Fibroblast of lung (primary cell): ENCODE measurements at places on chromosomes 16 and 17. TPM values are rescaled to one million over a fixed set of nuclear protein-coding genes. Genes with fewer than 3 reads are reported as not detected.

The OXLD1 gene
- 8.8 and 11.6 TPM in 2 replicates for polyA plus RNA-seq

The RHBDL3 gene
- 0.36 and 0.43 TPM in 2 replicates for polyA plus RNA-seq

The ITGAD gene
- not detected in 2 replicates for polyA plus RNA-seq

The DUSP14 gene
- polyA plus RNA-seq: 153 and 161 TPM in 2 replicates

The MARCHF10 gene
- 0.14 TPM in 1 of 2 replicates, not detected in the other for polyA plus RNA-seq

The CYGB gene
- 9.1 and 10.0 TPM in 2 replicates for polyA plus RNA-seq

The SLC7A6OS gene
- polyA plus RNA-seq: 8.7 and 10.0 TPM in 2 replicates

The C1QTNF8 gene
- polyA plus RNA-seq: not detected in 2 replicates

The TNK1 gene
- polyA plus RNA-seq: 0.15 and 0.20 TPM in 2 replicates

The MT1E gene
- polyA plus RNA-seq: 465 and 572 TPM in 2 replicates

The PRCD gene
- polyA plus RNA-seq: 0.72 and 0.89 TPM in 2 replicates

The CHST5 gene
- 0.02 TPM in 1 of 2 replicates, not detected in the other for polyA plus RNA-seq

The HSD11B2 gene
- 0.09 and 0.15 TPM in 2 replicates for polyA plus RNA-seq

The OVCA2 gene
- polyA plus RNA-seq: 27.9 and 41.8 TPM in 2 replicates

GRCh38 chr16:19923396-19923795, 38.7 kb upstream of the GPRC5B start:
- H3K4me3 ChIP-seq: no peak overlapping the region
- no peak overlapping the region for H3K27ac ChIP-seq
- no peak for DNase-seq
- H3K4me1 ChIP-seq: no peaks in the 10 kb centered on the region
- no peaks in the 10 kb centered on the region for H3K27me3 ChIP-seq
- H3K36me3 ChIP-seq: no peaks in the 10 kb centered on the region

DNA sequence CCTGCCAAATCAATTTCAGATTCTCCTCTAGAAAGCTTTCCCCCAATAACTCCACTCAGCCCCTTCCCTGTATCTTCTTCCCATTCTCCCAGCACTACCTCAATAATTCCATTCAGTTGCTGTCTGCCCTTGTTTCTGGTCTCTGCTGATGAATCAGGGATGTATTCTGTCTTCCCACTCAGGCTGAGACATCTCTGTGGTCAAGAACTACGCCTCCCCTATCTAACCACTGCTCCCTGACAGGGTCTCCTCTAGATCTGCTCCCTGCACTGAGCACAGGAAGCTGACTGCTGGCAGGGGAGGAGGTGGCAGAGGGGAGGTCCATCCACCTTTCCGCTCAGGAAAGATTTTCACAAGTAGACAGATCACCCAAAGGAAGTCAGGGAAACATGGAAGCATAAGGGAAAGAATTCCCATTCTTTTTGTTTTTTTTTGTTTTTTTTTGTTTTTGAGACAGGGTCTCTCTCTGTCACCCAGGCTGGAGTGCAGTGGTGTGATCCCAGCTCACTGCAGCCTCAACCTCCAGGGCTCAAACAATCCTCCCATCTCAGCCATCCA, 16.9 kb upstream of the SP2 start:
- peaks cover 13% of the 10 kb centered on the region for H3K27me3 ChIP-seq
- H3K4me3 ChIP-seq: no peak overlapping the region
- no peaks in the 10 kb centered on the region for H3K36me3 ChIP-seq
- peak; percentile 87 for DNase-seq
- no peak overlapping the region for H3K27ac ChIP-seq

- H3K4me1 ChIP-seq: no peaks in the 10 kb centered on the region
- no peaks in the 10 kb centered on the region for H3K27me3 ChIP-seq
- H3K36me3 ChIP-seq: no peaks in the 10 kb centered on the region
- no peak overlapping the region for H3K27ac ChIP-seq
- no peak for DNase-seq
These were observed 62.6 kb downstream of the NETO2 start for GRCh38 chr16:47081115-47081514.

GRCh38 chr17:78759969-78760352, 22.1 kb downstream of the CYTH1 start:
- H3K27ac ChIP-seq: no peak overlapping the region
- no peaks in the 10 kb centered on the region for H3K27me3 ChIP-seq
- DNase-seq: no peak

- H3K27ac ChIP-seq: no peak overlapping the region
- H3K36me3 ChIP-seq: peaks cover 10% of the 10 kb centered on the region
- DNase-seq: no peak
- no peaks in the 10 kb centered on the region for H3K4me1 ChIP-seq
These were observed 32.1 kb downstream of the MAP1LC3B start for GRCh38 chr16:87424266-87424665.

- no peaks in the 10 kb centered on the region for H3K36me3 ChIP-seq
- no peak overlapping the region for H3K4me3 ChIP-seq
- H3K4me1 ChIP-seq: no peaks in the 10 kb centered on the region
These were observed 48.7 kb downstream of the DNAH17 start for GRCh38 chr17:78528541-78528940.

DNA sequence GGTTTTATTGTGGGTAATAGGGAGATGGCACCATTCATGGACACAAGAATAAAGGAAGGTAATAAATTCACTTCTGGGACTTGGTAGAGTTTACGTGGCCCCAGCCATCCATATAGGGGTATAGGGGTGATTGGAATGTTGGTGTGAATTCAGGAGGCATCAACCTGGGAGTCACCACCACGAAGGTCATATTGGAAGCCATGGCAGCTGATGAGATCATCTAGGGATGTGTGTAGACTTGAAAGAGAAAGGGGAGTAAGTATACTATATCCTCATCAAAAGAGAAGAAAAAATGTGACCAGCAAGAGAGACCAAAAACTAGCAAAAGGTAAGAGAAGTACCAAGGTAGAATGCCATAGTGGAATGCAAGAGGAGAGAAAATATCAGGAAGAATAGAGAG, 26.6 kb upstream of the GINS3 start:
- H3K36me3 ChIP-seq: no peaks in the 10 kb centered on the region
- DNase-seq: no peak
- H3K27ac ChIP-seq: no peak overlapping the region
- no peaks in the 10 kb centered on the region for H3K4me1 ChIP-seq

DNA sequence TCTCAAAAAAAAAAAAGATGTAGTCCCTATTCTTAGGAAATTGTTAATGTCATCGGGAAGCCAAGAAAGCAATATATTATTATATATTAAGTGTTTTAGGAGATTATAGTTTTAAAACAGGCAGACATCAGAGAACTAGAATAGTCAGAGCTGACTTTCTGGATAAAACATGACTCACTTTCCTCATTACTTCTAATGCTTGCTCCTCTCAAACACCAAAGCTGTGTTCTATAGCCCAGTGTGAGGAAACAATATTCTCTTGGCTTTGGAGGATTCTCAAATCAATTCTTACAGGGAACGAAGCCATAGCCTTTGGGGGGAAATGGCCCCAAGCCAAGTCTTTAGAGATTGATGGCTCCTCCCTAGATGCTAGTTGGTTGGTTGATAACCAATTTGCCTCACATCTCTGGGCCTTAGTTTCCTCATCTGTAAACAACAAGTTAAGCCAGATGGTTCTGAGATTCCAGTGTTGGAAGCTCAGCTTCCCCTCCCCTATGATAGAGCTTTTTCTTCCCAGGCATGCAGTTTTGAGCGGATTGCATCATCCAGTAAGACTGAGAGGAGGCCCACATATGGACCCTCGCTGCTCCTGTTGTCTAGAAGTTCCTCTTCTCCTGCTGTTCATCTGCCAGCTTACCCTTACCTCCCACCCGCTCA, 12.4 kb downstream of the NMT1 start:
- no peaks in the 10 kb centered on the region for H3K4me1 ChIP-seq
- H3K4me3 ChIP-seq: no peak overlapping the region
- H3K27ac ChIP-seq: peak overlapping the region; percentile 44
- peak; percentile 98 for DNase-seq
- peaks cover 3% of the 10 kb centered on the region for H3K36me3 ChIP-seq
- no peaks in the 10 kb centered on the region for H3K27me3 ChIP-seq

- H3K36me3 ChIP-seq: no peaks in the 10 kb centered on the region
- no peak for DNase-seq
- H3K27ac ChIP-seq: no peak overlapping the region
These were observed 71.4 kb upstream of the TNRC6C start for GRCh38 chr17:77887110-77887463.

- no peaks in the 10 kb centered on the region for H3K4me1 ChIP-seq
- no peak for DNase-seq
- no peak overlapping the region for H3K27ac ChIP-seq
- no peak overlapping the region for H3K4me3 ChIP-seq
These were observed 45.6 kb downstream of the MAF start for GRCh38 chr16:79554912-79555311.

- H3K27ac ChIP-seq: no peak overlapping the region
- no peaks in the 10 kb centered on the region for H3K27me3 ChIP-seq
- H3K4me3 ChIP-seq: no peak overlapping the region
- DNase-seq: peak; percentile 92
These were observed 13.3 kb downstream of the JUP start for GRCh38 chr17:41773190-41773588.

- H3K4me1 ChIP-seq: peaks cover 10% of the 10 kb centered on the region
- no peaks in the 10 kb centered on the region for H3K27me3 ChIP-seq
- no peak overlapping the region for H3K27ac ChIP-seq
- no peak overlapping the region for H3K4me3 ChIP-seq
- DNase-seq: no peak
These were observed 233.2 kb downstream of the PRKCA start for GRCh38 chr17:66535611-66536010.

GRCh38 chr17:41664587-41665565, 23.8 kb upstream of the EIF1 start:
- H3K27me3 ChIP-seq: no peaks in the 10 kb centered on the region
- H3K4me1 ChIP-seq: peaks cover 8% of the 10 kb centered on the region
- H3K36me3 ChIP-seq: no peaks in the 10 kb centered on the region
- H3K27ac ChIP-seq: no peak overlapping the region
- no peak for DNase-seq

- DNase-seq: peak; percentile 23
- H3K4me3 ChIP-seq: no peak overlapping the region
- no peaks in the 10 kb centered on the region for H3K4me1 ChIP-seq
- H3K27me3 ChIP-seq: no peaks in the 10 kb centered on the region
- H3K36me3 ChIP-seq: no peaks in the 10 kb centered on the region
- no peak overlapping the region for H3K27ac ChIP-seq
These were observed 4.1 kb upstream of the TNFRSF13B start for GRCh38 chr17:16975744-16976625.

- no peaks in the 10 kb centered on the region for H3K27me3 ChIP-seq
- DNase-seq: no peak
- no peak overlapping the region for H3K4me3 ChIP-seq
- H3K4me1 ChIP-seq: no peaks in the 10 kb centered on the region
- no peak overlapping the region for H3K27ac ChIP-seq
These were observed 8.2 kb upstream of the CD300E start for GRCh38 chr17:74631468-74632450.

- H3K27ac ChIP-seq: no peak overlapping the region
- no peak overlapping the region for H3K4me3 ChIP-seq
- H3K36me3 ChIP-seq: no peaks in the 10 kb centered on the region
- H3K27me3 ChIP-seq: no peaks in the 10 kb centered on the region
- no peak for DNase-seq
These were observed 13.5 kb downstream of the PDILT start for GRCh38 chr16:20391045-20391444.
